ENCODE measurements at places on chromosomes 12 and 14.

GRCh38 chr12:42611571-42612230 lies 22.2 kb upstream of the PRICKLE1 start:
- no peak for DNase-seq

GRCh38 chr14:76784266-76784874 lies 23.1 kb downstream of the VASH1 start:
- DNase-seq, result no peak

DNA sequence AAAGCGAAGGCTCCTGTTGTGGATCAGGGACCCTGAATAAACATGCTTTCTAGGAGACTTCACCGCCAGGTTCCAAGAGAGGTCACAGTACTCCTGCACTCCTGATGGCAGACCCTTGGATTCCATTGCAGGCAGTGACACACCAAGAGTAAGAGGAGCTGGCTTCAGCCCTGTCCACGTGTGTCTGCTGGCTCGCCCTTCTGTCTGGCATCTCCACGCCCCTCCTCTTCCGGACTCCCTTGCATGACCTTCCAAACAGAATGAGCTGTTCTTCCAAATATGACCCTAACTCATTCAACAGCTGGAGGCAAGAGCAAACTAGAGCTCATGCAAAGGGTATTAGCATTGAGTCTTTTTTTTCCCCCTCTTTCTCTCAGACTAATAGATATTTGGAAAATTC lies 233.0 kb upstream of the PLEKHG7 start:
- no peak for DNase-seq

GRCh38 chr14:53850714-53851296 lies 105.8 kb downstream of the BMP4 start:
- DNase-seq, result no peak

DNA sequence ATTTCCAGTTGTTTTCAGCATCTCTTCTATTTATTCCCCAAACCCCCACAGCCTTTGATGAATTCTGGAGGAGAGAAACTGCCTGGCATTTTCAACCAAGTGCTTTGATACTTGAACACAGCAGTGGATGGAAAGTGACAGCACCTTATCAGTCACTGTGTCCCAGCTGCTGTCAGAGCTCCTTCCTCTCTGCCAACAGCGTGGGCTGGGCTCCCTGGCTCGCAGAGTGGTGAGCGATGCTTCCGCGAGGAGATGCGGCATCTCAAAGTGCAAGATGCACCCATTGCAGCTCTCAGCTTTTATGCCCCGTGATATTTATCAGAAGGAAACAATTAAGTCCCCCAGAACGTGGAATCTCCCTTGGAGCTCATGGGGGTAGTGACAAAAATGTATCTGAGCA lies 72.6 kb upstream of the TCL1A start:
- DNase-seq, result no peak

GRCh38 chr12:117986705-117987469 lies 18.1 kb upstream of the KSR2 start:
- no peak for DNase-seq

DNA sequence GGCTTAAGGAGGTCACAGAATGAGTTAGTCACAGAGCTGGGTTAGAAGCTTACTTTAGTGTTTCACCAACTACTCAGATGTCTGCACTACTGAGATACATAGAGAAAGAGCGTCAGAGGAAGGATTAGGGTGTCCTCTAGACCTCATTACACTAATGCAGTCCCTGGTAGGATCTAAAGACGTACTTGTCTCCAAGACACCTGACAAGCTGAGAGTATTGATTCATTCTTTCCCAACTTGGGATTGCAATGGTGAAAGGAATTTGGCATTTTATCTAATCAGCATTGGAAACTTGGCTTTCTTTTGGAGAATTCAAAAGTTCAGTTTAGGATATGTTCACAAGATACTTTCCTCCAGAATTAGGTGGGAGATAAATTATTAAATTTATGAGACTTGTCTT lies 402.1 kb downstream of the ZFP36L1 start:
- DNase-seq, result no peak

DNA sequence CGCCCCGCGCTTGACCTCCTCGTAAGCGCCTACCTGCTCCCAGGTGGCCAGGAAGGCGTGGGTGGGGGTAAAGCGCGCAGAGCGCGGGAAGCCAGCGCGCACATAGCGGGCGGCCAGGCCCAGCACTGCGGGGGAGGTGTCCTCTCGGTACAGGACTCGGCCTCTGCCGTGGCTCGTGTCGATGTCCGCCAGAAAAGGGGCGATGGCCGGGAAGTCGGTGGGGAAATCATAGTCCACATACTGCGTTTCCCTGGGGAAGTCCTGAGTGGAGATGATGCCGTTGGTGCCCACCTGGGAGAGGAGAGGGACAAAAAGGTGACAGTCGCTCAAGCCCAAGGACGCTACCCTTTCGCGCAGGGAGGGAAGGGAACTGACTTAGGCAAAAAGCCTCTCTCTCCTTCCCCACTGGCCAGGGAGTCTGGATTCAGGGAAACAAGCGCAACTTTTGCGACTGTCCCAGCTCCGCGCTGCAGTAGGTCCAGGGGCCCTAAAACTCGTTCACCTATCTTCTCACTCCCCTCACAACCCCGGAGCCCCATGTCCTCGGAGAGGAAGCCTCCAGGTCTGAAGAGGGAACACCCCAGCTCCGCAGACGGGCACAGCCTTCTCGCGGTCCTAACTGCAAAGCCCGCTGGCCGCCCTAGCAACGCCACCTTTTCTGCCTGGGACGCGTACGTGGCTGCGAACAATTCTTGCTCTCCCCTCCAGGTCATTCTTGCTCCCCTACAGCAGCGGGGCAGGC lies 815 bp downstream of the NID2 start:
- no peak for DNase-seq

DNA sequence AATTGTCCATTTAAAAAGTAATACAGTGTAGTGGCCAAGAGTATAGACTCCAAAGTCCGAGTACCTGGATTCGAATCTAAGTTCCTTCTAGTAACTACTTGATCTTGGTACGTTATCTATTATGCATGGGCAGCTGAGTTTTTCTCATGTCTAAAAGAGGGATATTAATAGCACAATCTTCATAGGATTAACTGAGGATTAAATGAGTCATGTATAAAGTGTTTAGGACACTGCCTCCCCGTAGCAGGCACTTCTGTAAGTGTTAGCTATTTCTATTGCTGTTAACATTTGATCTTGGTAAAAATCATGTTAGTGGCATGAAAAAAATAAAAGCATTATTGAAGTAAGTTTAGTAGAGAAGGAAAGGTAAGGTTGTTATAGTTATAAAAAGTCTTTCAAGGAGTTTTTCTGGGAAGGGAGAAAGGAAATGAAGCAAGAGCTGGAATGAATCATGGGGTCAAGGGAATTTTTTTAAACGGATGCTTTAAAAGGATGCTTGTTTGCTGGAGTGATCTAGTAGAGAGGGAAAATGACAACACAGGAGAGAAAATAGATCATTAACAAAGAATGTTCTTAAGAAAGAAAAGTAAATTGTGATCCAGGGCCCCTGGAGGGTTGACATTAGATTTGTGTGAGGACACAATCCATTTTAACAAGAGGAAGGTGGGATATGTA lies 502.2 kb upstream of the USP15 start:
- no peak for DNase-seq

- no peak for DNase-seq
Observed at GRCh38 chr14:54383835-54384234, 13.0 kb upstream of the CDKN3 start.

GRCh38 chr14:52711666-52712065 lies 4.7 kb downstream of the PSMC6 start:
- DNase-seq, result no peak

- no peak for DNase-seq
Observed at GRCh38 chr14:40679256-40679655, 927.4 kb upstream of the LRFN5 start.

DNA sequence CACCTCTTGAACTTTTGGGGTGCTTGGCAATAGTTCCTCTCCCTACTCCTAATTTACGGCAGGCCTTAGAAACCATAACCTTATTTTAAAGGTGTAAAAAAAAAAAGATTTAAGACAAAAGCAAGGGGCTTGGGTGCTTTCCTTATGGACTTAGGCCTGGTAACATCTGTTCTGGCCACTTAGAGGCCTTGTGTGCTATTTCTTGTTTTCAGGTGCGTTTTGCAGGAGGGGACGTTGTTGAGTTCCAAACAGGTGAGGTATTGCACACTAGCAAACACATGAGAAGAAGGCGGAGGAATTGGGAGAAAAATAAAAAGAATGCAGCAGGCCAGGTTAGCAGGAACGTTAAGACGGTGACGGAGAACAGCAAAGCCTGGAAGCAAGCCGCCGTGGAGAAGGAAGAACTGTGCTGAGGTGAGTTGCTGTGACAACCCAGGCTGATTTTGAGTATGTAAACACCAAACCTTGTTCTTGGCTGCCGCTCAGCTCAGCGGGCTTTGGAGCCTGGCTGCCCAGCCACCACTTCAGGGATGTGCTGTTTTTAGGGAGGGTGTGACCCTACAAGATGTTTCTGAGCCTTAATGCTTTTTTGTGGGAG lies 17.3 kb downstream of the EMG1 start:
- DNase-seq, result no peak

GRCh38 chr14:53060046-53060445 lies 93.1 kb downstream of the DDHD1 start:
- DNase-seq, result no peak

GRCh38 chr14:20792556-20792955 lies 10.1 kb downstream of the RNASE1 start:
- DNase-seq, result no peak

GRCh38 chr12:105769486-105769885 lies 369.3 kb downstream of the NUAK1 start:
- no peak for DNase-seq

GRCh38 chr12:100346660-100347059 lies 10.2 kb upstream of the SLC17A8 start:
- DNase-seq, result no peak

- DNase-seq, result no peak
Observed at GRCh38 chr12:27843714-27844245, 63.7 kb upstream of the MANSC4 start.

GRCh38 chr12:122840580-122841513 lies 5.6 kb downstream of the HIP1R start:
- DNase-seq, result no peak

- peak; percentile 24 for DNase-seq
Observed at GRCh38 chr12:119069147-119069642, 87.9 kb downstream of the SRRM4 start.

- DNase-seq, result no peak
Observed at GRCh38 chr12:26939192-26939832, 1.0 kb downstream of the FGFR1OP2 start.

DNA sequence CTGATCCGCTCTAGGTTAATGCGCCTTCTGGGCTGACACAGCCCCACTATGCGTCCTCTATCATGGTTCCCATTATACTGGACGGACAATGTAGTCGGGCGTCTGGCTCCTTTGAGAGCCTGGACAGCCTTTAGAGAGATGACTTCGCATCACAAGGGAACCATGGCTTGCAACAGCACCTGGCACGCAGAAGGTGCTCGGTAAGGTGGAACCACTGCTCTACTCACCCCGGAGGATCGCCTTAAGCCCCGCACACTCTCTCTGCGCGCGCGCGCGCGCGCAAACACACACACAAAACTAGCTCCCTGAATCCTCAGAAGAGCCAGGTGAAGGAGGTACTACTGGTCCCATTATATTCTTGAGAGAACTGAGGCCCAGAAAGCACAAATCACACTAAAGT lies 7.1 kb downstream of the MAP3K12 start:
- DNase-seq, result peak; percentile 10

- no peak for DNase-seq
Observed at GRCh38 chr12:100382338-100382737, 25.5 kb downstream of the SLC17A8 start.

DNA sequence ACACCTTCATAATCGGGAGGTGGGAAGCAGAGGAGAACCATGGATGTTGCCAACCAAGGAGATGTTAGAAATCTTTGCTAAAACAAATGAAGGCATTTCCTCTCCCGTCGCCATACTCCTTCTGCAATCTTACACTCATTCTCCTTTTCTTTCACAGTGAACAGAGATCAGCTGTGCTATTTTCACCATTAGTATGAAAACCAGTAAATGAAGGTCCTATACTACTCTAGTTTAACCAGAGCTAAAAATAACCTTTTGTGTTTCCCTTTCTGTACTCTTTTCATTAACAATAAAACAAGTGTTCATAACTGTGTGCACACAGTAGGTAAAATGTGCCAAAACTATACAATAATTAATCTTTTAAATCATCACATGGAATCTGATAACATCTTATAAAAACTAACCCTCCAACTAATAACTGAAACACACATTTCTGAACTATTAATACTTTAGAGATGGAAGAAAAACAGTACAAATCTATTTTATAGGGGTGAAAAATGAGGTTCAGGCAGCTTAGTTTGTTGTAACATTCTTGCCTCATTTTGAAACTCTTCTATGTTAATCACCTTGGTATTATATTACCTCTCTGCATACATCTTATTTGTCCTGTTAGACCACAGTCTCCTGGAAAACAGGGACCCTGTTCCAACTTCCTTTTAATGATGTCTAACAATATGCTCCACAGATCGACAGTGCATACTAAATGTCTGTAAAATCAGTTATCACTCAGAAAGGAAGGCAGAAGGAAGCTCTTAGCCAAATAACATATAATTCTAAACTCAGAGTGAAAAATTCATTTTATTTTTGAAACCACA lies 69.5 kb downstream of the SPPL3 start:
- no peak for DNase-seq

- DNase-seq, result no peak
Observed at GRCh38 chr12:86137936-86138335, 118.3 kb downstream of the MGAT4C start.

- DNase-seq, result peak; percentile 56
Observed at GRCh38 chr14:65229748-65230728, 127.7 kb upstream of the MAX start.

- no peak for DNase-seq
Observed at GRCh38 chr12:14961466-14962152, at the start of gene ARHGDIB. Gene ARHGDIB, minus strand, starts transcription at chr12:14961601. Its CDS starts 10,889 bp downstream, at chr12:14950712.

GRCh38 chr12:101779626-101780025 lies 40.4 kb upstream of the SYCP3 start:
- DNase-seq, result no peak

DNA sequence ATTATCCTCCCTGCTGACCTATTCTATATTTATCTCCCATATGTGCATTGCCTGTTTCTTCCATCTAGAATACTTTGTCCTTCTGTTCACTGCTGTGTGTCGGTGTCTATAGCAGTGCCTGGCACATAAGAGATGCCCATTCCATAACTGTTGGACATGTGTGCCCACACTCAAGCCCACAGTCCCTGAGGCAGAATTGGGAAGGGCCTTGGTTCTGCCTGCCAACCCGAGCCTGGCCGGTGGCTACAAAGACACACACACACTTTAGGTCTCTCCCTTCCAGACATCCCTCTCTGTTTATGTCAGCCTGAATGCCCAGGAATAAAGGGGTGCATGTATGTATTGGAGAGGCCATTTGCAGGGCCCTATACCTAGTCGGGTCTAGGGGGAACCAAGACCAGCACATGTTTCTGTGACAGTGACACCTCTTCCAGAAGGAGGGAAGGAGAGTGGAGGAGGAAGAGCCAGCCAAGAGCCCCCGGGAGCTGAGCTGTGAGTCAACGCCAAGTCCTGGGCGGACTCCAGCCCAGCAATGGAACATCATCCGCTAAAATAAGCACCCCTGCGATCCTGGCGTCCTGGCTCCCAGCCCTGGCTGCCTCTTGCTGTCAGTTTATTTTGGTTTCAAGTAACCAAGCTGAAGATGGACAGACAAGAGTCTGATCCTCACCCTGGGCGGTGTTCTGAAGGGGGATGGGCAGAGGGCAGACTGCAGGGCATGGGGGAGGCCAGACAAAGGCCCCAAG lies 4.3 kb upstream of the ASB2 start:
- no peak for DNase-seq
